Inflammatory macrophage (primary cell): ENCODE measurements at places on chromosomes 3 and 15.

GRCh38 chr3:4751502-4752101 is 227.6 kb upstream of the BHLHE40 start:
- DNase-seq: peak; percentile 53

DNA sequence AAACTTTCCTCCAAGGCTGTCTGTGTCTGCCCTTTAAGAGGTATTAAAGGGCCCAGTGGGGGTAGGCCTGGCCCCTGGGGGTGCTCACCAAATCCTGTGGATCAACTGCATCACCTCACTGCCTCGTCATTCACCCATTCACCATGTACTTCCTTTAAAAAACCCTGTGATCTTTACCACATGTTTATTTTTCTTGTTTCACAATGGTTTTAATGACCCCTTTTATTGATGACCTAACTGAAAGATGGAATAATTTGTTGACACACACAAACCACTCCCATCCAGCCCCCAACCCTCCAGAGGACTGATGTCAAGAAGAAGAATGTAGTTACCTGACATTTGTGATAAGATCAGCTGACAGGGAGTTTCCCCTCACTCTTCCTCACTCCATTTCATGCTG is 40.8 kb downstream of the KCNAB1 start:
- DNase-seq: no peak

GRCh38 chr3:50154840-50155490 is at the start of gene SEMA3F:
SEMA3F (plus strand) TSS chr3:50155324; CDS start chr3:50159623, 4,299 bp downstream.
- peak; percentile 72 for DNase-seq

DNA sequence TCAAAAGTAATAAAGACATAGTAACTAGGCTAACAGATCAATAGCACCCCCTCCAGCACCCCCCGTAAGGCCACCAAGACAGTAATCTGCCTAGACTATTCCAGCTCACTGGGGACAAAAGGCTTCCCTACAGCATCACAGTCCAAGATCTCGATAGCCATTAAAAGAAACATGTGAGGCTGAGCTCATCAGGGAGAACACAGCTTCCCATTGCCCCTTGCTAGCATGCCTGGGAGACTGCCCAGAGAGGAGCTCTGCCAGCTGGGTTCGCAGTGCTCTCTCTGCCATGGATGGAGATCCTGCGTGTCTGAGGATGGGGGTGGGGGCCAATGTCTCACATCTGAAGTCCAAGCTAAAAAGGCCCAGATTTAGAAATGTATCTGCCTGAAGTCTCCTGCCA is 17.8 kb downstream of the LRIG1 start:
- DNase-seq: no peak

DNA sequence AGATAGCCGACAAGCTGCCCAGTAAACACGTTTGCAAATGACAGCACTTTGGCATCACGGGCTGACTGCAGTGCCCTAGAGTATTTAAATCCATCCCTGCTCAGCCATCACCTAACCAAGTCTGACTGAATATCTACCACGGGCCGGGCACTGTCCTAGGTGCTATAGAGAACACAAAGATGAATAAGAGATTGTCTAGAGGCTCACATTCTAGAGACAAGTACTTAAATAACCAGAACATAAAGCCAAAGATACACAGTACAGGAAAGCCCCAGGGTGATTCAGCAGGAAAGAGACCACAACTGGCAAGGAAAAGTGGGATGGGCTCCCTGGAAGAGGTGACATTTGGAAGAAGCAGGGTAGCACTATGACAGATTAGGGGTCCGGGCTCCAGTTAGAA is 103.5 kb downstream of the MYLK start:
- no peak for DNase-seq

- DNase-seq: no peak
Measured at GRCh38 chr3:84601303-84601702, 357.5 kb upstream of the CADM2 start.

DNA sequence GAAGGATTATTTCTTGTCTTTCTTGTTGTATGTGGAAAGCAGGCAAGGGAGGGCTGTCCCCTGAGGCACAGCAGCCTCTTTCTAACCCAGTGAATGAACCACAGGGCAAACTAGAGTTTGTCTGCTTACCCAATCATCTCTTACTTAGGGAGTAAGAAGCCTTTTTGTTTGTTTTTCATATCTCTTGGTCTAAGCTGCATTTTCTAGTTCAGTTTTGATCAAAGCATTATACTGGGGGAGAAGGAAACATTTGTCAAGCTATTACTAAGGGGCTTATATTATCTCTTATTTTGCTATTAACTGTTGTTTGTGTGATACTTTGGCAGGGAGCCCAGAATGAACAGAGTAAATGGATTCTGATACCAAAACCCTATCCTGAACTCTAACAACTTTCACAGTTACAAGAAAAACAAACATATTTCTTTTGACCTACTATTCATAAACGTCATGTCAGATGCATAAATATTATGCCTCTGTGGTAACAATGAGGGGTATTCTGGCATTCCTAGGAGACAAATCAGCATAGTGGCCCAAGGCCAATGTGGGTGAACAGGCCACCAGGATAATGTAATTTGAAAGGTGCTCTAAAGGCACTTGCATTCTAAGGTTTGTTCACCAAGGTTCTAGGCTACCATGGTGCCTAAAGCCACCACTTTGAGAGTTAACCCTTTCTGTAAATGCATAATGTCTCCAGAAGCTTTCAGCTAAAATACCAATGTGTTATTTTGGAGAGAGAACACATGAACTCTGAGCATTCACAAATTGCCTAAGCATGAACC is 271.6 kb upstream of the ZPLD1 start:
- DNase-seq: no peak

- DNase-seq: no peak
Measured at GRCh38 chr3:71974786-71975185, 189.8 kb upstream of the PROK2 start.

DNA sequence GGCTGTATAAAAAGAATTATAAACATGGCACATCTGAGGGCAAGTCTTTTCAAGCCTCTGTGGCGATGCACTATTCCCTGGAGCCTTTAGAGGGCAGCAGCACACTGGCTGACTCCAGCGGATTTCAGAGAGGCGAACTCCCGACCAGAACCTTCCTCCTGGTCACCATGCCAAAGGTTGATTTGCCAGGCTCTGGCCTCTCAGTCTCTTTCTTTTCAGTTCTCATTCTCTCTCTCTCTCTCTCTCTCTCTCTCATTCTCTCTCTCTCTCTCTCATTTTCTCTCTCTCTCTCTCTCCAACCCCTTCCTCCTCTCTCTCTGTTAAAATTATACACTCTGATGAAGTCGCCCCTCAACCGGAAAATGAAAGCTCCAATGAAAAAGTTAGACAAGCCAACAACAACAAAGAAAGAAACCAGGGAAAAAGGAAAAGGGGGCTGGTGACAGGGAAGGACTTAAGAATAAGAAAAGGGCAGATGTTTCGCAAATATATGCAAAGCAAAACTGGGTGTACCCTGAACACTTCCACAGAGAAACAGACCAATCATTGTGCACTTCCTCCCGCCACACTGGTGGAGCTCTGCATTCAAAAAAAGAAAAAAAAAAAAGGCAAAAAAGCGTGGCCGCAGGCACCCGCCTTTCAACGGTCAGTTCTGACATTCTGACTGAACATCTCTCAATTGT is 90.2 kb downstream of the TIGIT start:
- peak; percentile 67 for DNase-seq

GRCh38 chr15:100671858-100672543 is 69.6 kb downstream of the ASB7 start:
- no peak for DNase-seq

DNA sequence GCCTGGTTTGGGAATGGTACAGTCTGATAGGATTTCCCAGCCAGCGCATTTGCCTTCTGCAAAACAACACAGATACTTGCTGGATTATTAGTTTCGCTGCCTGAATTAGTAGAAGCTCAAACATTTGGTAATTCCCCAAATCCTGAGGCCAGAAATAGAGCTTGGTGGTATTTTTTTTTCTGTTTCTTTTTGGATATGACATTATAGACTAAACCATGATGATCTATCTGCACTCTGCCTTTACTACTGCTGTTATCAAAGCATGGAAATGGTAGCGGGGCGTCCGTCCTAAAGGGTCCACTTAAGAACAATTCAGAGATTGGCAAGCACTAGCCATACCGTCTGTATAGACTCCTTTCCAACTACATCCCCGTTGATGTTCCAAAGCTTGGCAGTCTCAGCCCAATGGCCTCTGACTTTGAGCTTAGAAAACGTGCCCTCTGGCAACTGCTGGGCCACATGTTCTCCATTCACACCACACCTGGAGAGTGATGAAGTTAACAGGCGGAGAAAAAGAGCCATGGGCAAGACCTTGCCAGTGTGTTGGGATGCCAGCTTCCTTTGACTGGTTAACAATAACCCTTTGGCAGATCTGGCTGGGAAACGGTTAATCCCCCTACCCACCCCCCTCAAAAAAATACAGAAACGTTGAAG is 241.0 kb upstream of the NR2F2 start:
- DNase-seq: no peak

DNA sequence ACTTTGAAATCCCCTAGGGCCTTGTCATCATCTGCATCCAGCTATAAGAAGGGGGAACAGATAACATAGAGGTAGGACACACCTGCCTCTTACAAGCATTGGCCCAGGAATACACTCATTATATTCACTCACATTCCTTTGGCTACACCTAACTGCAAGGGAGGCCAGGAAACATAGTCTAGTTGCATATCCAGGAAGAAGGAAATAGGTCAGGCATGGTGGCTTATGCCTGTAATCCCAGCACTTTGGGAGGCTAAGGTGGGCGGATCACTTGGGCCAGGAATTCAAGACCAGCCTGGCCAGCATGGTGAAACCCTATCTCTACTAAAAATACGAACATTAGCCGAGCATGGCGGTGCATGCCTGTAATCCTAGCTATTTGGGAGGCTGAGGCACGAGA is 48.8 kb downstream of the GTPBP8 start:
- DNase-seq: no peak

DNA sequence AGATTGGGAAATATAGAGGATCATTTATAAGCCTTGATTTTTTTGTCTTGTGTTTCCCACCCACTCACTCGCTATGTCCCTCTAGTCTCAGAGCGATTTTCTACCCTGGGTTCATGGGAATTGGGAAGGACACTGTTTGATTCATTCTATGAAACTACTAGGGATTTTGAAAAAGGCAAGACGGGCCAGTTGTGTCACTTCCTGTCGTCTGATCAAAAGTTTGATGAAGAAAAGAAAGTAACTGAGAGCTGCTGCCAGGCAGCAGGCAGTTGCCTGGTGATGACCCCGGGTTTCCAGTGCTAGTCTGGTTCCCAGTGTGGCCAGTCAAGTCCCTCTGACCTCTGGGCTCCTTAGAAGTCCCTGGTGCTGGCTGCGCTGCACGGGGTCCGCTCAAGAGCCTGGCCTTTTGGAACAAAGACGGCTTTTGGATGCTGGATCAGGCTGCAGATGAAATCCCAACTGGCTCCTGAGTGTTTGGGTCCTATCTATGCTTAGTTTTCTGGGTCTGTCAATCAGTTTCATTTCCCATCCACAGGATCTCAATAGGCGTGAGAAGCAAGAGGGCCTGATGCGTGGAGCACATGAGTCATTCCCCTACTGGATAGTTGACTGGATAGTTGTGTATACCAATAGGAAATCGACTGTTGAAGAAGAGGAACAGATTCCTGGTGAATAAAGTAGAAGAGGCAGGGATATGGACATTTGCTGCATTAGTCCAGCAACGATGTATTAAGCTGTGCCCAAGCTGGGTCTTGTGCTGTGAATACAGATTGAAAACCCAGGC is 89.7 kb downstream of the EEFSEC start:
- DNase-seq: peak; percentile 79

DNA sequence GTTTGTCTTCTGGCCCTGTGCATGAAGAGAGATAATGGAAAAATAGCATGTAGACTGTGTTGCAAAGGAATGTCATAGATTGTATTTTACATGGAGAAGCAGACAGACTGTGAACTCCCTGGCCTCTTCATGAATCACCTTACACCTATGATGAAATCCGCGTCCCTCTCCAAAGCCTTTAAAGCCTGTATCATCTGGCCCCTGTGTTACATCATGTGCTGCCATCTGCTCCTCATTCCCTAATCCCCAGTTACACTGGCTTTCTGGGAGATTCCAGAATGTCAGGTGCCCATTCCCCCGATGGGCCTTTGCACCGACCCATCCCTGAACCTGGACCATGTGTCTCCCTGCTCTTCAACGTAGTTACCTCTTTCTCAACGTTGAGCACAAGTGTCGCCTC is 190.8 kb downstream of the ADAMTSL3 start:
- no peak for DNase-seq

DNA sequence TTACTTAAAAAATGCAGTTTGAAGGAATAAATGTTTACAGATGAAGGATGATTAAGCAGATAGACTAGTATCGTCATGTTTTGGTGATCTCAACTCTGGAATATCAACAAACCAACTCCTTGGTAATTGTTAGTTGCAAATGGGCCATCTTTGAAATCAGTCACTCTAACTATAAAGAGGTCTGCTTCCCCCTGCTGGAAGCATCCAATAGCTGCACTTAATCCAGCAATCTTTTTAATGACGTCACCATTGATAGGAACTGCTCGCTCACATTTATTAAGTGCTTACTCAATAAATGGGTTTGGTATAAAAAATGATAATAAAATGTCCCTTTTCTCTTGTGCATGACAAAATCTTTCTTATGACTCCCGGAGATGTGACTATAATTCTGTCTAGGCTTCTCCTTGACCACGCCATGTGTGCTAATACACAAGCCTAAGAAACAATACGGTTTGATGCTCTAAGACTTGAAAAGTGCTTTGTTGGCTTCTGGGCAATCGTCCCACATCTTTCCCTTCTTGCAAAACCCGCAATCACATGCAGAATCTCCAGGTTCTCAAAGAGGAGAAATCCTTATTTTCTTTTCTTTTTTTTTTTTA is 227.6 kb upstream of the POU1F1 start:
- DNase-seq: peak; percentile 59

- DNase-seq: no peak
Measured at GRCh38 chr3:195583831-195584542, at the start of gene APOD. APOD (minus strand) TSS chr3:195583940; CDS start chr3:195579461, 4,479 bp downstream.

GRCh38 chr3:72347819-72348319 is 500.4 kb downstream of the SHQ1 start:
- DNase-seq: peak; percentile 61

DNA sequence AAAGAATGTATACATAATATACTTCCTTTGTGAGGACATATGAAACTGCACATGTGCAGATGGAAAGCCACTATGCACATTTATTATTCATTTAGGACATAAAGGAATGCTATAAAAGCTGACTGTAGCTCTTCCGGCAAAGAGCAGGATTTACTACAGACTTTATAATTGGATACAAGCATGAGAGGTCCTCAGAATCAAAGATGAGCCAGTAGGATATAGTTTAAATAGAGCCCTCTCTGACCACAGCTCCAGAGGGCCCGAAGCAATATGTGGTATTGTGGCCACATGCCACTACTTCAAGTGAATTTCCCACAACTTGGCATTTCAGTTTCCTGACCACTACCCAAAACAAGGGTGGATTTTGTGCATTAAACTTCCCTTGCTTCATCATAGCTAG is 140.9 kb downstream of the ATP8B4 start:
- no peak for DNase-seq

DNA sequence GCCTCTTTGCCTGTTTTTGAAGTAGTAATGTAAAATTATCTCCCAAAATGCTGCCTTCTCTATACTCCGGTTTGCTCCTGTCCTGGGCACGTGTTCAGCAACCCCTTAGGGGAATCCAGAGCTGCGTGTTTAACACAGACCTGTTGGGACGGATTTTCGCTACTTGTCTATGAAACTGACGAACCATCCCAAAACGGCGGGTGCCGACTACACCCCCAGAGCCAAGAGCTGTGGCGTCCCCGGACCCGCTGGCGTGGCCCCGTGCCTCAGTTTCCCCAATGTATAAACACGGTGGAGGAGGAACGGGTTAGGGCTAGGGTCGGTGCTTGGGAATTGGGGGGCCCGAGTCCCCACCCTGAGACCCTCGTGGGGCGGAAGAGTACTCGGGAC is 473 bp downstream of the FHIT start:
- DNase-seq: no peak

- DNase-seq: no peak
Measured at GRCh38 chr3:58625196-58625824, 41.3 kb downstream of the FAM3D start.

- no peak for DNase-seq
Measured at GRCh38 chr15:74326746-74327145, 40.7 kb downstream of the CYP11A1 start.
